IPS-NIHi11 (cell line): ENCODE measurements at places on chromosomes 12 and 14.

DNA sequence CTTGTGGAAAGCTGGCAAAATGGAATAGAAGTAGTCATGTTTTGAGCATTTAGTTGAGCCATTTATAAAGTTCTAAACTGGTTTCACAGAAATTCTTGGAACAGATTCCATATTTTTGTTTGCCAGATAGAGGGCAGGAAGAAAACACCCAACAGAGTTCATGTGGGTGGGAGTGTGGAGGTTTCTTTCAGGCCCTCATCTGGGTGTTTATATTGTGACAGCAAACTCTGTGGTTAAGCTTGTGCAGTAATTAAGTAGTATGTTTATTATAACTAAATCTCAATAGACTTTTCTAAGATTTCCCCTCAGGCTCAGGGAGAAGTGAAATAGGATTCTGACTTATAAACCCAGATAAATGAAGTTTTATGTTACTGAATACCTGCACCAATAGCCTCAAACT, 57.4 kb downstream of the SPPL3 start:
- no peak for DNase-seq

- no peak for DNase-seq
Measured at GRCh38 chr14:90995785-90996184, 64.7 kb downstream of the RPS6KA5 start.

DNA sequence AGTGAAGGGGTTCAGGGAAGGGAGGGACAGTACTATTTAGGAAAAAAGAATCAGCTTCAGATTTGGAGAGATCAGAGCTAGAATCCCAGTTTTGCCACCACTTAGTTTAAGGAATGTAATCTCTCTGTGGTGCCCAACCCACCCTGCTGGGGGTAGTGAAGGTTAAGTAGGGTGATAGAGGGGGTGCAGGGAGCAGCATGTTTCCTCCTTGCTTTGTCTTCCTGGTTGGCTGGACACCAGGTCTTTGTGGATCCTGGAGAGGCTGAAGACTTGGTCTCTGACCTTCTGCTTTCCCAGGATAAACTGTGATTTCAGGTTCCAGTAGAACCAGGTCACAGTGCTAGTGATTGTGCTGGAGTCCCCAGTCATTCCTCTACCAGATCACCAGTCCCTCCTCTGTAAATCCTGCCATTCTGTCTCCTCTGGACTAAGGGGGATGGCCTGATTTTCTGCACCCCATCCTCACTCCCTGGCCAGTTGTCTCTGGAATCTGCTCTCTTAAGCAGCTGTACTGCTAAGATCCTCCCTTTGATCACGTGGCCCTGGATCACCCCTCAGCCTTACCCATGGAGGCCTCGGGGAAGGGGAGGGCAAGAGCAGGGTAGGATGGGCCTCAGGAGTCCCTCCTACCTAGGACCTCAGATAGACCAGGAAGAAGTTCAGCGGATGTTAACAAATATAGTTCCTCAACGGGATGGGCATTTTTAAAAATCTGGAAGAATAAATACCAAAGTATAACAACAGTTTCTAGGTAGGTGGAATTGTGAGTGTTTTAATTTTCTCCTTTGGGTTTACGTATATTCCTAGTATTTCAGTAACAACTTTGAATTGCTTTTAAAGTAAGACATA, 3.1 kb downstream of the MAP3K12 start:
- DNase-seq = peak; percentile 36

DNA sequence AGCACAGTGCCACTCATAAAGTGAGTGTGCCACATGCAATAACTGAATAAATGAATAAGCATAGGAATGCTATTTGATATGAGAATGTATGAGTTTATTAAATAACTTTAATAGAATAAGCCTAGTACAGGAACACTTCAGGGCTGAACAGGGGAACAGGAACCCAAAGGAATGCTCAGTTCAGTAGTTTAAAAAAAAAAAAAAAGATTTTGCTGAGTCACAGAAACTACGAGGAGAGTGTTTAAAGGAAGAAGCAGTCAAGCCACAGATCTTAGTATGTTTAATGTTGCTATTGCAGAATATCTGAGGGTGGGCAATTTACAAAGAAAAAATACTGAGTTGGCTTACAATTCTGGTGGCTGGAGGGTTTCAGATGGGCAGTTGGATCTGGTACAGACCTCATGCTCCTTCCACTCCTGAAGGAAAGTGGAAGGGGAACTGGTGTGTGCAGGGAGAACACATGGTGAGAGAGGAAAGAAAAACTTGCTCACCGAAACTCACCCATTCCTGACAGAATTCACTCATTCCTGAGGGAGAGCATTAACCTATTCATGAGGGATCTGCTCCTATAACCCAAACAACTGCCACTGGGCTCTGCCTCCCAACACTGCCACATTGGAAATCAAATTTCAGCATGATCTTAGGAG, 880.3 kb upstream of the MGAT4C start:
- peak; percentile 11 for DNase-seq

DNA sequence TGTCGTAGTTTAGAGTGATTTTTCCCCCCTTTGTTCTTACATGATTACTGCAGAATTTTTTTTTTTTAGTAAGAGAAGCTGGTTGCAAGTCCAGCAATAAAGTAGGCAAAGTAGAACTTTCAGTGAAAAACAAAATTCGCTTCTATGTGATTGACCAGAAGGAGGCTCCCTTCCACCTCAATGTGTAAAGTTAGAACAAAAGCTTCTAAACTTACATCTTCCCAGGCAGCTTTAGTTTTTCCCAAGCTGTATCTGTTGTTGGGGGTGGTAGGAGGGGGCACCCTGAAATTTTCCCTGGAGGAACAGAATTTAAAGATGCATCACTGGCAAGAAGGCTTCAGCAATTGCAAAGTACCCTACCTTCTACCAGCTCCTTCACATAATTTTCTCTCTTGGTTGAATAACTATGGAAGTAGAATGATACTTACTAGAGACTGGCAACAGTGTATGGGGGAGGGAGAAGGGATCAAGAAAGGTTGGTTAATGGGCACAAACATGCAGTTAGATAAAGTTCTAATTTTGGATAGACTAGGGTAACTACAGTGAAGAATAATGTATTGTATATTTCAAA, 87.3 kb upstream of the E2F7 start:
- DNase-seq = peak; percentile 25

GRCh38 chr14:92597906-92598905, 84.6 kb downstream of the RIN3 start:
- DNase-seq = no peak

DNA sequence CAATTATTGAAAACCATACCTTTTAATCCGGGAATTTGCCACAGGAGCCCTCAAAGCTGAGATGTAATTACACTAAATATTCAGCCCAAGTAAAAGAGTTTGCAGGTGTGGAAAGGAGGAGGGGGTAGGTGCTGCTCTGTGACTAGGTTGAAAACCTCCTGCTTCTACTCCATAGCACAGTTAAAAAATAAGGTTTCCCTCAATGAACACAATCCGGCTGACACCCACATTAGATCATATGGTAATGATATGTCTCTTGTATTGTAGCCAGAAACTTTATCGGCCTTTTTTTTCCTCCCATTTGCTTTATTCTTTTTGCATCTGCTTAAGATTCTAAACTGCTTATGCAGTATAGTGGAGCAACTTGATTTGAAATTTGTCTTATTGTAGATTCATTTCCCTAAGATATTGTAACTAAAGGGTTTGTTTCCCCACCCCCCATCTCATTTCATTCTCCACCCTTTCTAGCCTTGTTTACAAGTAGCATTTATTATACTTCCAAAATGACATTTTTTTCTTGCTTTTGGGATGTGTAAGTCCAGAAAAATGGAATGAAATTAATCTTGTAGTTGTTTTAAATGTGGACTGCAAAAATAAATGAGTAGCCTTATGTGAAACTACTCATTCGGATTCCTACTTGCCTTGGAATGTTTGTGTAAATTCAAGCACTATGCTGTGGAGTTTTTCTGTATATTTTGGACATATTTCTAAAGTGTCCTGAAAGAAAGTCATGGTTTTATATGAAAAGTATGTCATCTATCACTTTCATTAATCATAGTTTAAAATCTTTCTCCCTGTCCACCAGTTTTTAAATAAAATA, at the start of gene DCN:
Gene DCN (minus strand): TSS at position 182 of the 820 bp plus-strand sequence. CDS start 4,265 bp downstream, outside the sequence.
- DNase-seq = no peak
